ENCODE measurements at places on chromosomes 16 and 17.

DNA sequence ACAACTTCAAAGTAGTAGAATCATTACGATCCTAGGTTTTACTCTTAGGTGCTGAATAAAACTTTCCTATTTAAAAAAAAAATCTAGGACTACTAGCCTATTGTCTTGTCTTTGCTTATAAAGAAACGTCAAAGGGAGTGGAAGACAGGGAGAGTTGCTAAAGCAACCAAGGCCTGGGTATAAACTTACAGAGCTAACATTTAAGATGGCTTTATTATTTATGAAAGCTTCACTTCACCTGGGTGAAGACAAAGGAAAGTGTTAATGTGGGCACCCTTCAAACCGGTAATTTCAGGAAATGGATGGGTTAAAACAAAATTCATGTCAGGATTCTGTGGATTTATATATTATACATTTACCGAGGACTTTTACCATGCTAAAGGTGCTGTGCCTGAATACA, 2.5 kb downstream of the DUSP14 start:
- DNase-seq: no peak

DNA sequence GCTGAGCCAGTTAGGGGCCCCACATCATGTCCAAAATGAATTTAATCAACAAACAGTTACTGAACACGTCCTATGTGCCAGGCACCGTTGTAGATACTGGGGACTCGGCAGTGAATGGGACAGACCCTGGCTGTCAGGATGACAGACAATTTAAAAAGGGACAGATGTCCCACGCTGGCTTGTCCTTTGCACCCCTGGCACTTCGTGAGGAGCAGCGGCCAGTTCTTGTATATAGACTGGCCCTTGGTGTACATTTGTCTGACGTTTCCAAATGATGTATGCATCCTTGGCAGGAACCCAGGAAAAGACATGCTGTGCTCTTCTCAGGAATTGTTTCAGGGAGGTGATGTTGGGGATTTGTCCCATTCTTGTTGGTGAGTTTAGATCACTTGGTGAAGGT, 21.1 kb downstream of the IL4R start:
- no peak for DNase-seq

- DNase-seq: no peak
These were observed 62.6 kb downstream of the TUBD1 start for GRCh38 chr17:59830007-59830630.

DNA sequence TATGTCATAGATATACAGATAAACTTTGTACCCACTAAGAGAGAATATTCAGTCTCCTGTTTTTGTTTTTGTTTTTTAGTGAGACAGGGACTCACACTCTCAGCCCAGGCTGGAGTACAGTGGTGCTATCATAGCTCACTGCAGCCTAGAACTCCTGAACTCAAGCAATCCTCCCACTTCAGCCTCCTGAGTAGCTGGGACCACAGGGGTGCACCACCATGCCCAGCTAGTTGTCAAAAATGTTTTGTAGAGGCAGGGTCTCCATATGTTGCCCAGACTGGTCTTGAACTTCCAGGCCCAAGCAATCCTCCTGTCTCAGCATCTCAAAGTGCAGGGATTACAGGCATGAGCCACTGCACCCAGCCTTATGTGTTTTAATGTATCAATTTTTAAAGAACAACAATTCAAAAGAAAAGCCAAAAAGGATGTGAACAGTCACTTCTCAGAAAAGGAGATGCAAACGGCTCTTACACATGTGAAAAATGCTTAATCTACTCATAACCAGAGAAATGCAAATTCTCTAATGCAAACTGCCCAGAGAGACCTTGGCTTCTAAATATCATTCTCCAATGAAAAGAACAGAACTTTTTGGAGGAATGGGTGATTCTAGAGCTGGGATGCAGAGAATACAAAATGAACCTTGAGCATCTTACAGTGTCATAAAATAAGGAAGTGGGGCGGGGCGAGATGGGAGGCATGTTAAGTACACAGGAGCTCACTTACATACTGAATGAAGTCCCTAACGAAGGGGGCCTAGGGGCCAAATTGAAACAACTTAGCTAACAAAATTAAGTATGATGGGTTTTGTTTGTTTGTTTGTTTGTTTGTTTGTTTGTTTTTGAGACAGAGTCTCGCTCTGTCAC, 7.3 kb upstream of the CMTM3 start:
- DNase-seq: no peak

GRCh38 chr16:54355251-54355650, 68.7 kb upstream of the IRX3 start:
- no peak for DNase-seq

- DNase-seq: no peak
These were observed 114.5 kb downstream of the BANP start for GRCh38 chr16:88065747-88066142.

GRCh38 chr16:70694868-70695218, 9.0 kb upstream of the MTSS2 start:
- no peak for DNase-seq

- DNase-seq: no peak
These were observed 3.1 kb upstream of the CAPN15 start for GRCh38 chr16:524274-525040.

DNA sequence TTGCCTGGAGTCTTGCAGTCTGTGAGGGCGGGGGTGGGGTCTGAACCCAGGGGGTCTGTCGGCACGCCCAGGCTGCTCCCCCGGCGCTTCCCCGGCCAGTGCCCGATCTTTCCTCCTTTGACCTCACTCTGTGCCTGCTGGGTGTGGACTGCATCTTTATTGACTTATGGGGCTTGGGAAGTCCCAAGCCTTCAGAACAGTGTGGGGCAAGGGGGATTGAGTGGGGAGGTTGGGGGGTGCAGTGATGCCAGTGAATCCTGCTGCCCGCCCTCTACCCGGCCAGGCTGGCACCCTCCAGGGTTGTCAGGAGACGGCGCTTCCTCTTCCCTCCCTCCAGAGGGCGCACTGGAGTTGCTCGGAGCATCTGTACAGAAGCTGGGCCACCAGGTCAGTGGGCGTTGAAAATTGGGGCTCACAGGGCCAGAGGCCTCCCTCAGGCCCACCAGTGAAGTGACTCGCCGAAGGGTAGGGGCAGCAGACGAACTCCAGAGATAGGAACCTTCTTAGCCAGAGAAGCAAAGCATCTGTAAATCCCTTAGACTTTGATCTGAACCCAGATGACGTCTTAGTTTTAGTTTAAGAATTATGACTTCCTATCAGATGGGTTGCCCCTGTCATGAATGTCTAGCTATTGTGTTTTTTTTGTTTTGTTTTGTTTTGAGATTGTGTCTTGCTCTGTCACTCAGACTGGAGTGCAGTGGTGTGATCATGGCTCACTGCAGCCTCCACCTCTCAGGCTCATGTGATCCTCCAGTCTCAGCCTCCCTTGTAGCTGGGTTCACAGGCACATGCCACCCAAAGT, 184.8 kb upstream of the CIBAR2 start:
- peak; percentile 75 for DNase-seq

- DNase-seq: peak; percentile 62
These were observed 38.5 kb downstream of the IGF2BP1 start for GRCh38 chr17:49035470-49036269.

DNA sequence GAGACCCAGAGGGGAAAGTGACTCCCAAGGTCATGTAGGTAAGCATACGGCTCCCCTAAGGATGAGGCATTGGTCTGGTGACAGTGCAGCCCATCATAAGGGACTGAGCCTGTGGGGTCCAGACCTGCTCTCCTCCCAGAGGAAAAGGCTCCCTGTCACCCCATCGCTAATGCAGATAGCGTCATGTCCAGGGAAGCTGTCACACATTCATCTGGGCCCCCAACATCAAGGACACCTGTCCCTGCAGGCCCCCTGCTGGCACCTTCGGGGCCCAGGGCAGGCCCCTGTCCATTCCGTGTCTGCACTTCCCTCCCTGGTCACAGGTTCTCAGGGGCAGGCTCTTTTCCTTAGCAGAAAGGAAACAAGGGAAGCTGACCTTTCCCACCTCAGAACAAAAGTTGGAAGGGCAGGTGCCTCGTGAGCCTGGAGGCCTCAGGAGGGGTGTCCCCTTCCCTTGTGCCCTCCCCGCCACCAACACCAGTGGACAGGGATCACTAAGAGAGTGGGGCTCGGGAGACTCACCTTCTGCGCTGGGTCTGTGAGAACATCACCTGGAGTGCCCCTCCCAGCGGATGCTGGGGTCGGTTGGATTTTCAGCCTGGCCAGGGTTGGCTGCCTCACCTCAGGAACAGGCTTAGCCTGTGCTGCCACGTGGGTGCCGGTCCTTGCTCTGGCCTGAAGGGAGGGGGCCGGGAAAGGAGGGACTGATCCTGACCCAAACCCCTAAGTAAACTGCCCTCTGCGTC, 17.3 kb upstream of the LASP1NB start:
- no peak for DNase-seq

- no peak for DNase-seq
These were observed 443.8 kb downstream of the SLC39A11 start for GRCh38 chr17:72648702-72649101.

DNA sequence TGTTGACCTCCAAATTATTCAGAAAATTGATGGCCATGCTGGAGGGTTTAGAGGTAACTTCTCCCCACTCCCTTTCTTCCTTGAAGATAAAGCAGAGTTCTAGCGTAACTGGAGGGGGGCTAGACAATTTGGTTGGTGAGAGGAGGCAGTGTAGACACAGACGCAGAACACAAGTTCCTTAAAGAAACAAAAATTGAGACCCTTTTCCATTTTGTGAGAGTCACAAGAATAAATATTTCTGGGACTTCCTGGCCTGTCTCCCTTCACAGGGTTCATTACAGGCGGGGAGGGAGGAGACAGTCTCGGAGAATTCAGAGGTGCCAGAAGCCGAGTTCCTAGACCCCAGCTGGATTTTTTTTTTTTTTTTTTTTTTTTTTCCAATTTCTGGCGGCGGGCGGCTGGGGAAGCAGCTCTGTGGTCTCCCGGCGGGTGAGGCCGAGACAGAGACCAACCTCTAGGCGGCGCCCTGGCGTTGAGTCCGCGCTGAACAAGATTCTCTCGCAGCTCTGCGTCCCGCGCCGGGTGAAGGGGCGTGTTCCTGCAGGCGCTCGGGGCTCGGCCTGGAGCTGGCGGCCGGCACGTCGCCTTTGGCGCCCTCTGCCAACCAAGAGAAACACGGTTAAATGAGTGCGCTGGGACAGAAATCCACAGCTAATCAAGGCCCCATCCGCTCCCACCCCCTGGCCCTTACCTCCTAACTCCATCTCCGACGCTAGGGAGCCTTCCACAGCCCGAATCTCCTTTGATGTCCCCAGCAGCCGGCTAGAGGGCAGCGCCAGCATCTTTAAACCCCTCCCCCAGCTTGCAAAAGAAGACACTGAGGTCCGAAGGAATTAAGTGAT, 10.2 kb upstream of the HOXB9 start:
- DNase-seq: peak; percentile 82

- peak; percentile 80 for DNase-seq
These were observed 27.1 kb upstream of the CRYBA1 start for GRCh38 chr17:29219378-29220047.

GRCh38 chr16:85567101-85567866, 45.8 kb upstream of the GSE1 start:
- no peak for DNase-seq

DNA sequence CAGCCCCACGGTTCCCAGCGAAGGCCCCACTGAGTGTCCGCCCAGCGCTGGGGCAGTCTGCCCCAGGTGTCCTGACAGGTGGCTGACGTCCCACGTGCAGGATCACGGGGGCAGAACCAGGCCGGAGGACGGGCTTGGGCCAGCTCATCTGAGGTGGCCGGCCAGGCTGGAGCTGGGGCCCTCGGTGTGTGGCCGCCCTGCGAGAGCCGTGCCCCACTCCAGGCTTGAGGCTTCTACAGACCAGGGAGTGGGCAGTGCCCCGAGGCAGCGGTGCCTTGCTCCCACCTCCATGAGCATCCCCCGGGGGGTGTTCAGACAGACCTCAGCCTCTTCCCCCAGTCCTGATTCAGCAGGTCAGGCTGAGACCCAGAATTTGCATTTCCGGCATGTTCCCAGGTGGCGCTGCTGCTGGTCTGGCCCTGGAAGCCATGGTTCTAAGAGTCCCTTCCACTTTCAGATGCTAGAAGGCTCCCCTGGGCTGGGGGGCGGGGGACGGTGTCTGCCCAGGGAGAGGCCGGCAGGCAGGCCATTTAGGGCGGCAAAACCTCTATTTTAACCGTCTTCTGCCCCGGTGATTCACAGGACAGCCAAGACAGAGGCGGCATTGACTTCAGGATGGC, 35.4 kb upstream of the PABPN1L start:
- no peak for DNase-seq

DNA sequence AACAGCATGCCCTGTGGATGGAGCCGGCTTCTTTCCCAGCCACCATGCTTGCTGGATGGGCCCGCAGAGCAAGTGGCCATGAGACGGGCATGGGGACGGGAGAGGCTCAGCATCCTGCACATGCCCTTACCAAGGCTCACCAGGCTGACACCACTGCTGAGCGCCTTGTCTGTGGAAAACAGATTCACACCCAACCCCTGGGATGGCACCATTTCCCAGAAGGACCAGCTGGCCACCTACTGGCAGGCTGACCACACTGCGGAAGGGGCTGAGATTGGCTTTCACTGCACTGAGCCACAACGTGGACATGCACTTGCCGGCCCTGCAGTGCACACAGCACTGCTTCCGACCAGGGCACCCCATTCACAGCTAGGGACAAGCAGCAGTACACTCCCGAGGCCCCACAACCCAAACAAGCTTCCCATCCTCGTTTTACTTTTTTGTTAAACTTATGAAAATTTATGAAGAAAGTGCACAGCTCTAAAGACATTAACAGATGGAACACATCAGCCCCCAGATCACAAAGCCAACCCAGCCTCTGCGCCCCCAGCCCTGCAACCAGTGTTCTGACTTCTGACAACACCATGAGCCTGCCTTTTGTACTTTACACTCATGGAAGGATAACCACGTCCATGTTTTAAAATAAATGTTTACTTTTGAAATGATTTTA, 13.9 kb upstream of the KRTAP17-1 start:
- DNase-seq: no peak

DNA sequence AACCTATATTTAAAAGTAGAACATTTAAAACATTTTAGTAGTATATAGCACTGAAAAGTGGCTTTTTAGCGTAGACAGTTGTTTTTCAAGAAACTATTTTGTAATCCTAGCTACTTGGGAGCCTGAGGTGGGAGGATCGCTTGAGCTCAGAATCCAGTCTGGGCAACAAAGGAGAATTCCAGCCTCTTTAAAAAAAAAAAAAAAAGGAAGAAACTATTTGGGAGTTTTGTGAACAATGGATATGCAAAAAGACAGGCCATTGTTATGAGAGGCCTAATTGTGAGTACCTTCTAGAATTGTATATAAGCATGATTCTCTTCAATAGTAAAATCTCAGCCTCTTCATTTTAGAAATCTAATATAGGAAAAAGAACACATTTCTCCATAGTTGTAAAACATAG, 17.6 kb downstream of the OMG start:
- DNase-seq: no peak

DNA sequence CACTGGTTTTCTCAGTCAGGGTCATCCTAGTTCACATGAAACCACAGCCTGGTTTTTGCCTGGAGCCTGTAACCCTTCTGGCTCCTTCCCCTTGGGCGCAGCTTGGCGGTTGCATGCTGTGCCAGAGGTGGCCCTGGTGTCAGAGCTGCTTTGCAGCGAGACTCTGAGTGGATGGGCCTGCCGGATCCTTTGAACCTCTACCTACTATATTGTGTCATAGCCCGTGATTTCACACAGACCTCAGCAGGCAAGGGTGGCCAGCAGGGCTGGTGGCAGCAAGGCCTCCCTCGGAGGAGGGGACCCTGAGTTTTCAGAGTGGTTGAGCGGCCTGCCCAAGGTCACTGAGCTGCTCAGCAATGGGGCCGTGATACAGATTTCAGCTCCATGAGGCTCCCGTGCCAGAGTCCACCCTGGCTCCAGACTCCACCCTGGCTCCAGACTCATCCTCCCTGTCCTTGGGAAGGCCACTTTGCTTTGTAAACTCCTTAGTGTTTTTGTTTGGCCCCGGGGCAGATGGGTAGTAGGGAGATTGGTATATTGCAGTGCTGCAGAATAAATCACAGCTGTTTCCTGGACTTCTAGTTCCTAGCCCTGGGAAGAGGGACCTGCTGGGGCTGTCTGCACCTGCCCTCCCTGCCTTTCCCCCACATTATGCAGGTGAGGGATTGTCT, 9.7 kb downstream of the MPRIP start:
- no peak for DNase-seq
